ENCODE measurements at places on chromosomes 5 and 9.

GRCh38 chr5:16427587-16427986, 38.0 kb downstream of the ZNF622 start:
- DNase-seq = no peak

GRCh38 chr9:71816916-71817451, 48.7 kb upstream of the CEMIP2 start:
- no peak for DNase-seq

GRCh38 chr5:156927545-156927944, 35.5 kb downstream of the TIMD4 start:
- DNase-seq = no peak

- DNase-seq = no peak
Observed at GRCh38 chr5:120655828-120656435, 191.8 kb downstream of the PRR16 start.

DNA sequence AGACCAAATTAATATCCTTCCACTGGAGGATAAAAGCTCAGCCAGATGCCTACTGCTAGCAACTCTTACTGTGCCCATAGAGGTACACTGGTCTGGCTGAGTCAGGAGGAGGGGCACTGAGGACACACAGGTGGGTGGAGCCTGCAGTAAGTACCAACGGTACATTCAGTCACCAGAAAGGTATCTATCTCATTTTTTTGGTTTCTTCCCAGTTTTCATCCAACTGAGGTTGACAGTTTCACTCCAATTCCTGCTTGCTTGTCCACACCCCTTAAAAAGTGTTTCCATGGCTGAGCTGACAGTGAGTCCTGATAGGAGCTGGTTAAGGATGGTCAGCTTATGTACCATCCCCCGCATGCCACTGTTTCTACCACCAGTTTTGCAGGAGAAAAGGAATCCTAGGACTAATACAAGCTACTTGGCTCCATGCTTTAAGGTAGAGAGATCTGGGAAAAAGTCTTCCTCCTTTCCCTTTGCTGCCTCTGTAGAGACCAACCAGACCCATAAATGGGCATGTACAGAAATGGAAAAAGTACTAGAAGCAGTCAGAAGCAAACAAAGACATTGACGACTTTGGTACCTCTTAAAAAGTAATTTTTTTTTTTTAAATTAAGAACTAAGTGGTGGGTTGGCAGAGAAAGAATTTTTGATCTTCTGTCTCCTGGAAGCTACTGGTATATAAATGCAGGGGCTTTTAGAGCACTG, 3.2 kb downstream of the ELL2 start:
- DNase-seq = no peak

DNA sequence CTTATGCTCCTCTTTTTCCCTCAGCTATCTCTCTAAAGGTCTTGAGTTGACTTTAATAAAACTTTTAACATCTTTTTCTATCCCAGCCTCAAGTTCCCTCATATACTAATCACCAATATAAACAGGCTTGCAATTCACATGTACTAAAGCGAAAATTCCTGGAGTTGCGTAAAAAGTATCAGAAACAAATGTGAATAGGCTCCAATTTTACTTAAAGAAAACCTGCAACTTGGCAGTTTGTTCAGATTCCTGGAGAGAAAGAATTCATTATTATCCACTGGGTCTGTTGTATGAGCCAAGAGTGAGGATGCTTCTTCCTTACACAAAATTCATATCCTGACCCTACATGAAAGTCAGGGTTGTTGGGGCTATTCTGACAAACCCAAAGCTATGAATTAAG, 384.2 kb downstream of the DTWD2 start:
- no peak for DNase-seq

DNA sequence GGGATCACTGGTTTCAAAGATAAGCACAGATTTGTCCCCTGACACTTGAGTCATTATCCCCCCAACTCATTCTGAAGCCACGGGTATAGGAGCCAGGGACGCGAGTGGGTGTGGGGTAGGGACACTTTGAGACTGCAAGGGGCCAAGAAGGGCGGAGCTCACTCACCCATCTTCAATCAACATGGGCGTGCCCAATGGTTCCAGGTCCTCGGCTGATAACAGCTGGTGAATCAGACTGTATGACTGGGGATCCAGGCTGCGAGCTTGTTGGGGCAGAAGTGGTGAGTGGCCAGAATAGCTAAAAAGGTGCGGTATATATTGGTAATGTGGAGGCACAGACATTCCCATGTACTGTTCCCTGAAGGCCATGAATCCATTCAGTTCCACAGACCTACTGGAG, 30.7 kb upstream of the NR5A1 start:
- DNase-seq = no peak

- DNase-seq = no peak
Observed at GRCh38 chr5:39604491-39604890, 179.7 kb upstream of the DAB2 start.

GRCh38 chr9:3732077-3733038, 206.6 kb upstream of the RFX3 start:
- peak; percentile 34 for DNase-seq

GRCh38 chr9:133901184-133901835, 90.8 kb downstream of the VAV2 start:
- DNase-seq = no peak

- DNase-seq = no peak
Observed at GRCh38 chr5:148290271-148291195, 21.7 kb upstream of the SPINK7 start.

- DNase-seq = no peak
Observed at GRCh38 chr5:59597690-59598546, 295.6 kb downstream of the PDE4D start.

- DNase-seq = no peak
Observed at GRCh38 chr5:4048398-4048797, 452.8 kb downstream of the IRX1 start.

DNA sequence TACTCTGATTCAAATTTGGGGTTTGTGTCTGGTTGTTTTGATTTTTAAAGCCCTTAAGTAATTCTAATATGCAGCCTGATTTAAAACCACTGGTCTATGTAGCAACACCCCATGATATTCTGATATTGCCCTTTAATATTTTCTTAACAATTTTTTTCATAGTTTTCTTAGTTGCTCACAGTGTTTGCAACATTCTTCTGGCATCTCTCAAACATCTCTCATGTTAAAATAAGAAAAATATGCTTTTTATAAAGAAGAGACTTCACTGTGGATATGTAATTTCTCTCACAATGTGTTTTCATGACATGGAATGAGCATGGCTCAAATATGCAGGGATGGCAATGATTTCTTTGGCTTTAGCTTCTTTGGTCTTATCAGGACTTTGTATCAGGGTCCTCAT, 183.7 kb downstream of the TAF11L14 start:
- DNase-seq = no peak

DNA sequence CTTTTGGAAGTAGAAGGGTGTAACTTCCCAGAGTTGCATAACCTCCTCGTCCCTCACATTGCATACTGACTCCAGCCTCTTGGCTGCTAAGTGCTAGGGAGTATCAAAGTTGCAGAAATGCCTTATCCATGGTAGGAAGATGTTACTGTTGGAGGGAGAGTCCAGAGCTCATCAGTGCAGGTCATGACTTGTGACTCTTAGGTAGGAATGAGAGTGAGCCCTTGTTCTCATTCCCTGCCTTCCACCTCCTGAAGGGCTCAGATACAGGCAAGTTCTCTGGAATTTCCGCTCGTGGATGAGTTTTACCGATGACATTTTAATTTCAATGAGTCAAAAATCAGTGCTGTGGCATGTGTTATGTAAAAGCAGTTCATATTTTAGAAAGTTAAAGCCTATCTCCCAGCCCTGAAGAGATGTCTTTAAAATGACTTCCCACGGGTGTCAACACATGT, 17.0 kb downstream of the IRX1 start:
- no peak for DNase-seq

GRCh38 chr9:133055788-133056420, 5.9 kb upstream of the CEL start:
- no peak for DNase-seq

- no peak for DNase-seq
Observed at GRCh38 chr9:114202849-114203248, 47.5 kb downstream of the COL27A1 start.

GRCh38 chr5:132498686-132499271, 8.2 kb upstream of the IRF1 start:
- DNase-seq = no peak

GRCh38 chr9:122381206-122381950, 10.6 kb downstream of the PTGS1 start:
- DNase-seq = no peak

DNA sequence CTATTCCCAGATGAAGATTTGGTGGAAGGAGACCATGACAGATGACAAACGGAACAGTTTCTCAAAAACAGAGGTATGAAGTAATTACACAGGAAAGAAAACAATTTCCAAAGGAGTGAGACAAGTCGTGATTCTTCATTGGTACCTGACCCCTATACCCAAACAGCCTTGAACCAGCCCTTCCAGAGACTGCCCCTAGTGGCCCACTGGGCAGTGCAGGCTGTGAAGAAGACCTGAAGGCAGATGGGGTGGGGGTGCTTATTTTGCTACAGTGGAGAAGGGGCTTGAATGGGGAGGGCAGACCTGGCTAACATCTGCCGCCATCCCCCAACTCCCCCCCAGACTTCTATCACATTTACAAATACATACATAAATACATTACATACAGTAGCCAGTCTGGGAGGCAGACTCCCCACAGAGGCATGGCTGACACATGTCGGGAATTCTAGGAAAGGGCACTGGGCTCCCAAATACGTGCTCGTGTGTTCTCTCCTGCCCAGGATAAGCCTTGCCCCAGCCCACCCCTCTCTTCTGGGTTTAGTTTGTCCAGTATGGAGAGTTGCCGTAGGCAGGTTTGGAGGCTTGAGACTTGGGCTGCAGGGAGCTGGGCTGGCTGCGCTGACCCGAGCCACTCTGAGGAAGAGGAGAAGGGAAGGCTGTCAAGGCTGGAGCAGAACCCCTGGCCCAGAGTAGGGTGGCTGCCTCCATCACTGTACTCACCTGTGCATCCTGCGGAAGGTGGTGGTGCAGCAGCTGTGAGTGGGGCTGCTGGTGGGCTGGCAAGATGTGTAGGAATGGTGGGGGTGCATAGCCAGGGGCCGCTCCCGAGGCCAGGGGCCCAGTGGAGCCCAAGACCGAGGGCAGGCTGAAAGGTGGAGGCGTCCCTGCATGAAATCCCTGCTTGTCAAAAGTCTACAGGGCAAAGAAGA, 105.3 kb downstream of the UBE2R2 start:
- peak; percentile 49 for DNase-seq

DNA sequence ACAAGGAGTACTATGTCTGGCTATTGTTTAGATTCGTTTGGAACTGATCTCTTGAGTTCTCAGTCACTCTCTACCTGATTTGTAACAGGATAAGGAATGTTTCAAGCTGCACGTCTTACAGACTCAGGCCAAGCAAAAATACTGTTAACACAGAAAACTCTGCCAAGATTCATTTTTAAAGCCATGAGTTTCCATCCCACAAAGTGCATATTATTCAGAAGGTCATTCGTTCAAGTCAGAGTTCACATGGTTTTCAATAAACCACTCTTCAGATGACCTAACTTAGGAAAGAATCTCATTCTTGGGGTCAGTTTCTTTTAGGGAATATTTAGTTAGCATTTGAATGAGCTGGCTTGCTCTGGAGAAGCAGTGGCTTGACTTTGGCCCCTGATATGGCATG, 49.3 kb downstream of the F2R start:
- DNase-seq = no peak

DNA sequence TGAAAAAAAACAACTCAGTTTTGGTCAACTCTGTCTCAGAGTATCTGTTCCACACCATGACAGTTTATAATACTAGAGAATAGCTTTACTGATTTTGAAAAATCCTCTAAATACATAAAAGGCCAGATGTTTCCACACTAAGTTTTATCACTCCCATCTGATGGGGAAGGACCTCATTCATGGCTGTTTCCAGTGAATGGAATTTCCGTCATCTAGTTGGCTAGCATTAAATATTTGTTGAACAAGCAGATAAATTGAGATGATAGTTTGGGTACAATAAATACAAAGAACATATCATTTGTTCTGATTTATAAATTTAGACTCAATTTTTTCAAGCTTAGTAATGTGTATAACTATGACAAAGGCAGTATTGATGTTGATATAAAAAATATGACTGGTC, 408.5 kb downstream of the PTPRD start:
- DNase-seq = no peak

DNA sequence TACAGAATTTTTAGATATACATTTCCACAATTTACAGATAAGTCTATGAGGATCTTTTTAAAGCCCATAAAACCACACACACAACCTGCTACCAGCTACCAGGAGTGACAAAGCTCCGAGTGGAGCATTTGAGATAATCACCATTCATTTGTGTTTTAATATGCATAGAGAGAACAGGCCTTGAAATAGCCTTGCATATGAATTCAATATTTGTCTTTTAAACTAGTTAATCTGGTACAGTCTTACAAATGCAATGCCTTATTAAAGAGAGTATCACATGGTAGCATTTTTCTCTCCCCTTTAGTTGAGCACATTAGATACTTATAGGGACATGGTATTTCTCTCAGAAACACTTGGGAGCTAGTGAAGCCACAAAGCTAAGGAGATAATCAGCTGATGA, 49.1 kb downstream of the SEMA5A start:
- DNase-seq = no peak

- DNase-seq = no peak
Observed at GRCh38 chr5:39829441-39829840, 404.7 kb upstream of the DAB2 start.

DNA sequence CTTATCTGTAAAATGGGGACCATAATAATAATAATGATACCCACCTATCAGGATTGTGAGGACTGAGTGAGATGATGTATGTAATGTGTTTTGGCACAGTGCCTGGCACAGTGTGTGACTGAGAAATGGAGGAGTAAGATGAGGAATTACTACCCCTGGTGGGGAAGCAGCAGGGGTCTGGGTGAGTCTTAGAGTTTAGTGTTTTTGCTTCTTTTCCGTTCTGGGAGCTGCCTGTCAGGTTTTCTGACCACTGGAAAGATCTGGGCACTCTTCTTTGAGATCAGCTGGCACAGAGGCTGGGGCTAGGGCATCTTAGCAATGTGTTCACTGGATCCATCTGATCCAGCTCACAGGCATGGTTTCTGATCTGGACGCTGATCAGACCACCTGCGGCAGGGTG, 8.5 kb downstream of the LCP2 start:
- no peak for DNase-seq

DNA sequence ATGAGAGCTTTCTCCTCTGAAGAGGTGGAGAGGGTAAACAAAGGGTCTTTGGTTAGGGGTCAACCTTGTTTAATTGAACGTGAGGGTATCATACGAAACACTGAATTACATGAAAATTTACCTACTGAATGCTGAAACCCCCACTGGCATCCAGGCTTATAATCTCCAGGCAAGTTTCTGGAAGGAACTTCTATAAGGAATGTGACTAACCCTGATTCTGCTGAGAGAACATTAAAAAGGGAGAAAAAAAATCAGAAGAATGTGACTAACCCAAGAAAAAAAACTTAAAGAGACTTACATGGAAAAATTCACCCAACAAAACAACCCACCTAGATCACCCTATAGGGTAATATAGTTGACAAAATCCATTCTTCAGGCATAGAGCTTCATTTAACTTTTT, 55.5 kb downstream of the APC start:
- no peak for DNase-seq

- DNase-seq = no peak
Observed at GRCh38 chr5:22708770-22709328, 144.3 kb downstream of the CDH12 start.

Measured in GM12891 (cell line).